ENCODE measurements at places on chromosomes 12 and 14.

- no peak for DNase-seq
Observed at GRCh38 chr12:86950043-86950442, 693.9 kb upstream of the MGAT4C start.

GRCh38 chr12:32196250-32197198 lies 89.9 kb downstream of the BICD1 start:
- no peak for DNase-seq

DNA sequence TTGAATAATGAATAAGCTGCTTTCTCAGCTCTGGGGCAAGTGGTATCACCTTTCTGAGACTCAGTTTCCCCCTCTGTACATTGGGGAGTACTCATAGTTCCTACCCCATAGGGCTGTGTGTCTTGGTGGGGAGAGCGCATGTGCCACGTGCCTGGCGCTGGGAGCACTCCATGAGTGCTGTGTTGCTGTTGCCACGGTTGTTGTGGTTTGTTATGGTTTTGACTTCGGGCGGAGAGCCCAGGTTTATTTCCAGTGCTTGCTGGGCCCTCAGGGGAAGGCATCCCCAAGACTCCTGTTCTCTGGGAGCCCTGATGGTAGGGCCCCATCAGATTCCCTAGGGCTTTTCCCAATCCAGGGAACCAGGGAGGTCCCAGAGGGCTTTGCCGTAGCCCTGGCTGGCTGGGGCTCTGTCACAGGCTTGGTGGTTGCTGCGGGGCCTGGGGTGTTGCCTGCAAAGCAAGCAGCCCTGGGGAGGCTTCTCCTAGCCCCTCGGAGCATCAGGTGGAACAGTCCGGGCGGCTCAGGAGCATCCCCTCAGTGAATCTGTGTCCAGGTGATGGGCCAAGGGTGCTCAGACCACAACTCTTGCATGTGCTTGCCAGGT lies 18.6 kb downstream of the SH2B3 start:
- no peak for DNase-seq

DNA sequence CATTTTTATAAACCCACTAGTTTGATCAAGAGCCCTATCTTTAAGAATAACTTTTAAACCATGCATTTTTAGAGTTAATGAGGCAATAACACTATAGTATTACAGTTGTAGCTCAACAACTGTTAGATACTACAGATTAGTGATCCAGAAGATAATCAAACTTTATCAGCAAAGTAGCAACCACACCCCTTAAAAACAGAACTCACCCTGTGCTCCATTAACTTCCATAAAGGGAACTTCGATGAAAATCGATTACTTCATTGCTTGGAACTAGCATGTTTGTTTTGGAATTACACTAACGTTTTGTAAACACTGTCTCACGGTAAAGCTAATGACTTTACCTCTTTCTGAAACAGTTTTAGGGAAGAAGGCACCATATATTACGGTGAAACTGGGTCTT lies 1.4 kb downstream of the SGPP1 start:
- no peak for DNase-seq

DNA sequence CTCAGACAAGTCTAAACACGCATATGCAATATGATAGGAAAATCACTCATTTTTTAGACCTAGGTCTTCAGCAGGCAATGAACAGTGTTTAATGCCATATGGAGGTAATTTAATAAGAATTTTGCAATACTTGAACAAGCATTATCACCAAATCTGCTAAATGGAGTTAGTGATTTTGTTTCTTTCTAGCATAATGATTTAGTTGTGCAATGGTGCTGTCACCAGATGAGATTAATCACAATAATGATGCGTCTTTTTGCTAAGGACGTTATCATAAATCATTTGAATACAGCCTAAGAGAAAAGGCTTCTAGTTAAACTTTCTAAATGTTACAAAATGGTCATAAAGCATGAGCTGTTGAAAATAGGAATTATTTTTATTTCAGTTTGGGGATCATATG lies 170.0 kb upstream of the SLC16A7 start:
- DNase-seq = no peak

- DNase-seq = no peak
Observed at GRCh38 chr12:69168828-69169227, 70.5 kb upstream of the CPSF6 start.

DNA sequence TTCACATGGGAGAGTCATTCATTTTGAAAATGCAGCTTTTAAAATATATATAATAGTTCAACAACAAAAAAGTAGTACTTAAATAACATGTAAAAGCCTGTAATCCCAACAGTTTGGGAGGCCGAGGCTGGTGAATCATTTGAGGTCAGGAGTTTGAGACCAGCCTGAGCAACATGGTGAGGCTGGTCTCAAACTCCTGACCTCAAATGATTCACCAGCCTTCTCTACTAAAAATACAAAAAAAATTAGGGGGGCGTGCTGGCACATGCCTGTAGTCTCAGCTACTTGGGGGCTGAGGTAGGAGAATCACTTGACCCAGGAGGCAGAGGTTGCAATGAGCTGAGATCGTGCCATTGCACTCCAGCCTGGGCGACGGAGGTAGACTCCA lies 256.3 kb upstream of the RGS6 start:
- no peak for DNase-seq

DNA sequence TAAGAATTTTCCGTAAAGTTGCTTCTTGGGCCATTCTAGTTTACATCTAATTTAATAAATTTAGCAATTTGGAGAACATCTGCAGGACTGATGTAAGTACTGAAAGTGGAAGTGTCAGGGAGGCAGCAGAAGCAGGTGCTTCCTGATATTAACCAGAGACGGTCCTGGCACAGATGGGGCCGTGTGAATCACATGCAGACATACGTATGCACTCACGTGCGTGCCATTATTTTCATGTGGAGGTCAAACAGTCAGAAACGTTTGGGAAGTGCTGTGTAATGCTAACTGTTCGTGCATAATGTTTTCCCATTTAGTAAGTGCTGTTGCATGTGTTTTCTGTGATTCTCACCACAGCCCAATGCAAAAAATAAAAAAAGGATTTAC lies 87.8 kb upstream of the DYNC1H1 start:
- DNase-seq = peak; percentile 55

DNA sequence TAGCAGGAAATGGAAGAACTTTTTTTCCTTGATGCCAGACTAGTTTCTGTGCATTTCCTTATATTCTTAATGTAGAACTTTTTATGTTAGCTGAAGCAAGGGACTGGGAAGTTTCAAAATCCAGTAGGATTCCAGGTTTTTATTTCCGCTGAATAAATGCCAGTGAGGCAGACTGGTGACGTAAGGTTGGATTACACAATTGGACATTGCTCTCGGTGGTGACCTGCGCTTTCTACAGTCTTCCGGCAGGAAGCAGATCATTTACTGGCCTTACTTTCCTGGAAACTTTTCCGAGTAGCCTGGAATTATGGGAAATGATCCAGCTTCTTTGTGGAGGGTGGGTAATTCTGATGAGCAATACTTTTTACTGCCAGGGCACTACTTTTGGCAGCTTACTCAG lies 3.6 kb downstream of the IFT43 start:
- no peak for DNase-seq

DNA sequence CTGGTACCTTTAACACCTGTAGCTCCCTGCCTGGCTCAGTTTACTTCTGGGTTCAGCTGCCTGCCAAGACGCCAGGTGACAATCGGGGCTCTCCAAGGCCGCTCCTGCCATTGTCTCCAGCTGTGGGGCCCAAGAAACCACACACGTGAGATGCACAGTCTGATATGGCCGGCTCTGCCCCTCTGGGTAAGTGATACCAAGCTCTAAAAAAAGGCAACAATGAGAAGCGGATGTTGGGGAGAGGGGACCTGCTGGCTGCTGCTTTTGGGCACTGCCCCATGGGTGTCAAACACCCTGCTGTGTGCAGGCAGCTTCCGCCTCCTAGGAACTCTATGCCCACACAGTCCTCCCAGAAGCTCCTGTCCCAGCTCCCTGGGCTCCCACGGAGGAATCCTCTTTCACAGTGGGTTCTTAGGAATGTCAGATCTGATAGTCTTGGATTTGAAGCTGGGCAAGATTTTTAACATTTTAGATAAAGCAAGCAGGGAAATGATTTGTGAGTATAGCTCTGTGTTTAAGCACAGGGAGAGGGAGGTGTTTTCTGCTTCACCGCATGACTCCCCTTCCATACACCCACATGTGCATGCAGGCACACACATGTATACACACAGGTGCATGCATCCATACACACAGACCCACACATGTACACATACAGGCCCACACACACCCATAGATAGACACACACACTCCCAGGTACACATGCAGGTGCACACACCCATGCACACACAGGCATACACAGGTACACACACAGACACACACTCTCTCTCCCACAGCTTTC lies 1135.8 kb downstream of the BCL11B start:
- DNase-seq = no peak

- DNase-seq = no peak
Observed at GRCh38 chr14:70726651-70727375, 82.5 kb downstream of the MAP3K9 start.

DNA sequence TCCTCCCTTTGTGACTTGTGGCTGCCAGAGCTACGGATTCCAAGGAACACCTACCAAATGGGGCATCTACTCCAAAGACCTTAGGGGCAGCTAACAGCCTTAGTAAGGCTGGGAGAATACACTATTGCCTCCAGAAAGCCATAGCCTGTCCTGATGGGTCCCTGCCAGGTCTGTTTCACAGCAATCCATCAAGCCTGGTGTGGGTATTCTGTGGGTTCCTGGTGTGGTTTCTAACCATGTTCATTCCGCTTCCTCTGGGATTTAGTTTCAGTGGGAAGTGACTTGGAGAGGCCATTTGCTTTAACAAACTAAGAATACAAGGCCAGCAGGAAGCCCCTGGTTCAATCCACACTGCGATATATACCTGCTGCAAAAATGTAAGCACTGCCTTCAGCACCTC lies 220.5 kb downstream of the FOXN3 start:
- no peak for DNase-seq

GRCh38 chr12:63420206-63420644 lies 248.1 kb downstream of the DPY19L2 start:
- peak; percentile 23 for DNase-seq

DNA sequence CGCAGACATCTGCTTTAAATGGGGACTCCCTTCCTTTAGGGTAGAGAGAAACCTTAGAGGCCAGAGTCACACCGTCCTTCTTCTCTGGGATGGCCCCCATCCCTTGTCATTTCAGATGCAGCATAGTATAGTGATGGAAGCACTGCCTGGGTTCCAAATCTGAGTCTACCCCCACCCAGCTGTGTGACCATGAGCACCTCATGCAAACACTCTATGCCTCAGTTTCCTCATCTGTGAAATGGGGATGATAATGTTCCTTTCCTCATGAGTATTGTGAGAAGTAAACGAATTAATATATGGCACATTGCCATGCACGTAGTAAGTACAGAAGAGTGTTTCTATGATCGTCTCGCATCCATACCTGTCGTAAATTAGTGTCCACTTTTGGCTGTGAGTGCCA lies 241.9 kb downstream of the SLC41A2 start:
- no peak for DNase-seq

DNA sequence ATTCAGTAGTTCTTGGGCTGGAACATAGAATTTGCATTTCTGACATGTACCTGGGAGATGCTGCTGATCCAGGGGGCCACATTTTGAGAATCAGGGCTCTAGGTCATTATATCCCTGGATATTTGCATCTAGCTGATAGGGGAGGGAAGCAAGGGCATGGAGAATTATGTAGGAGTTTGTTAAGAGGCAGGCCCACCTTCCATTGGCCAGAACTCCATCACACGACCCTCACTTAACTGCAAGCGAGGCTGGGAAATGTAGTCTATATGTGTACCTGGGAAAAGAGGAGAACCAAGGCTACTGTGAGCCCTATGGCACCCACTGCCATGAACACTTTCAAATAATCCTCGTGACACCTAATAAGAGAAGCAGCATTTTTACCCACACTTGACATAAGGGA lies 657.6 kb downstream of the MED13L start:
- no peak for DNase-seq

DNA sequence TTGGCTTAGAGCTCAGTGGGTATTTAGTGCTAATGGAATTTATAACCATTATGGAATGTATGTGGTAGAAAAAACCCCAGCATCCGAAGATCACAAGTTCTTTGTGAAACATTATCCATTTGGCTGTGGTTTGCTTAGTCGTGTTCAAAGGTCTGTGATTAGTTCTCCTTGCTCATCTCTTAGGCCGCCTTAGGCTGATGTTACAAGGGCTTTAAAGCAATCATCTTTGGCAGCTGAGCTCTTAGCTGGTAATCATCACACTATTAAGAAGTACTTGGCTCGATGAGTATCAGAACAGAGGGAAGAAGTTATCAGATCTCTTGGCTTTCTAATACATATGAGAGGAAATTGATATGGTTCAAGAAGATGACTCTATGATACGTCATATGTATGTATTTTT lies 124.1 kb upstream of the E2F7 start:
- DNase-seq = no peak

GRCh38 chr12:26566675-26567074 lies 266.3 kb downstream of the ITPR2 start:
- no peak for DNase-seq

DNA sequence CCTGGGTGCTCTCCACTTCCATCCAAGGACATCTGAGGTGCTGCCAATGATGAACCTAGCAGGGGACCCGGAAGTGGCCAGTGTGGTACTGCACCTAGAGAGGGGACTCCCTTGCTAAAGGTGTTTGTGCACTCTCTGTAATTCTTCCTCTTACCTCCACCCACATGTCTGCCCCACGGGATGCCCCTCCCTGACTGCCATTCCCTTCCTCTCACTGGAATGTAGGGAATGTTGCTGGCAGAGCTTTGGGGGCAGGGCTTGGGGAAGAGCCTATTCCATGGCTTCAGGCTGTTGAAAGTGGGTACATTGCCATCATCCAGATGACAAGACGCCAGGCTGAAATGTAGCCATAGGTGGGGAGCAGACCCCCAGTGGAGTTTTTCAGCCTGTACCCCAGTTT lies 153.2 kb downstream of the SMOC1 start:
- no peak for DNase-seq
